ENCODE measurements at places on chromosomes 7 and 10.

GRCh38 chr10:75487087-75487754, 55.8 kb downstream of the LRMDA start:
- DNase-seq: no peak

DNA sequence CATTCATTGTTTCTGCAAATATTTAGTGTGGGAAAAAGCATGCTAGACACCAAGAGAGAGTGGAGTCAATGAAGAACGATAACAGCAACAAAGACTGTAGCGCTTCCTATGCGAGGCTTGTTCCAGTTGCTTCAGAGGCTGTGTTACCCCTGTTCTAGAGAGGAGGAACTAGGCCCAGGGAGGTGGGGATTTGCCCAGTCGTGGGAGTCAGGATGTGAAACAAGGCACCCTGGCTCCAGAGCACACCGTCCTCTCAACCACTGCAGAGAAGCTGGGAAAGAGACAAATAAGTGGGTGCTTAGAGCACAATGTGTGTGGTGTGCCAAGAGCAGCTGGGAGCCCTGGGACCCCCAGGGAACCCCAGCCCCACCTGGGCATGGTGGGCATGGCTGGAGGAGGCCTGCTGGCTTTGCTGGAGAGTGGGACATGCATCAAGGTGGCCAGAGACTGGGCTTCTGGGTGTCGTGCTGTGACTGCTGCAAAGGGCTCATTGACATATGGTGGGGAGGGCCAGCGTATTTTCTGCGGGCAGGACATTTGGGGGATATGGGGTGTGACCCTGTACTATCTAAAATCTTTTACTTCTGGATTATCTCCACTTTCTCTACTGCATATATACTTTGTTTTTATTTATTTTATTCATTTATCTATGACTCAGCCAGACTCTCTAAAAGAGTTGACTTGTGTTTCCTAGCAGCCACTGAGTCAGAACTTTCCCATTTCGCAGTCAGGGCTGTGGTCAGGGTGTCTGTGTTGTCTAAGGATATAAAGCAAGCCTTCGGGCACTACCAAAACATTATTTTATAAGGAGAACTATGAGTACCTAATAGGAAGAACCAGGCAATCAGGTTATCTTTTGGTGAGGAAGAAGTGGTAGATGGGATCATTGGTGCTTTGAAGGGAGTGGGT, 95.4 kb downstream of the TCF7L2 start:
- DNase-seq: peak; percentile 91

DNA sequence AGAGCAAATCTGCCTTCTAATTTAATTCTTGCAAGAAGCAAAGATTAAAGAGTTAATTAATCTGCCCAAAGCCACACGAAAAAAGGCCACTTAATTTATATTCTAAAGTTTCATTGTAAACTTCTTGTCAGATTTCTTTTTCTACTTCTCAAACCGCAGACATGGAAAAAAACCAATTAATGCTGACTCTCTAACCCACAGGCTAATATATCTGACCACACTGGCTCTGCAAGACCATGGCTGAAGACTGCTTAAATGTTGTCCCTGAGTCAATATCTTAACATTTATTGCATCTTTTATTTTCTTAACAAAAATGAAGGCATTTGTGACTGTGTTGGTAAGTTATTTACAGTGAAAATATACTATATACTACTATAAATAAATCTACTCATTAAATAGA, 234.0 kb upstream of the SP8 start:
- no peak for DNase-seq

GRCh38 chr10:29736366-29737073, 101.7 kb upstream of the SVIL start:
- peak; percentile 62 for DNase-seq

DNA sequence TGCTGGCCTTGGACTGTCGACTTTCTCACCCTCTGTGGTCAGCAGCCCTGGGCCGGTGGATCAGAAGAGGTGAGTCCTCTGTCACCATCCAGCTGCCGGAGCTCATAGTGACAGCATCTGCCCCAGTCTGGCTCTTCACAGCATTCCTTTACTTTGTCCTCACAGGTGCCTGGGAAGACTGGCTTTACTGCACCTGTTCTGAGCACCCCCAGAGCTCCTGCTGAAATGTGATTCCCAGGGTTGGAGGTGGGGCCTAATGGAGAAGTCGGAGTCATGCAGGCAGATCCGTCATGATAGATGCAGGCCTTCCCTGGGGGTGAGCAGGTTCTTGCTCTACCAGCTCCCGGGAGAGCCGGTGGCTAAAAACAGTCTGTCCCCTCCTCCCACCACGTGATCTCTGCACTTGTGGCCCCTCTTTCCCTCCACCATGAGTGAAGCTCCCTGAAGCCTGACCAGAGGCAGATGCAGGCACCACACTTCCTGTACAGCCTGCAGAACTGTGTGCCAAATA, 171.5 kb downstream of the ZMYND11 start:
- DNase-seq: no peak

DNA sequence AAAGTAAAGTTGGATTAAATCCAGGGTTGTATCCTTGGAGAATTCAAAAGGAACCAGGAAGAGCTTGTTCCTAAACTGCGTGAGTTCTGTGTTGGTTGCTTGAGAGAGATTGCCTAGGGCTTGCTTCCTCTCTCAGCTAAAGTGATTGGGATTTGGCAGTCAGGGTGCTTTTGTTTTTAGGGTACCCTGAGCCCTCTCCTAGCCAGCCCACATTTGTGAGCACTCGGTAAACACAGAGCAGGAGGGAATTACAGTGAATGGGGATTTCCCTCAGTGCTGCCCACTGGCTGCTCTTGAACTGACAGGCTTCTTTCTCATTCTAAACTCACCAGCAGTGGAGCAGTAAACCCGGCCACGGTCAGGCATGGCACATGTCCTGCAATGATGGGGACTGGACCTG, 146.9 kb downstream of the TPST1 start:
- DNase-seq: no peak

DNA sequence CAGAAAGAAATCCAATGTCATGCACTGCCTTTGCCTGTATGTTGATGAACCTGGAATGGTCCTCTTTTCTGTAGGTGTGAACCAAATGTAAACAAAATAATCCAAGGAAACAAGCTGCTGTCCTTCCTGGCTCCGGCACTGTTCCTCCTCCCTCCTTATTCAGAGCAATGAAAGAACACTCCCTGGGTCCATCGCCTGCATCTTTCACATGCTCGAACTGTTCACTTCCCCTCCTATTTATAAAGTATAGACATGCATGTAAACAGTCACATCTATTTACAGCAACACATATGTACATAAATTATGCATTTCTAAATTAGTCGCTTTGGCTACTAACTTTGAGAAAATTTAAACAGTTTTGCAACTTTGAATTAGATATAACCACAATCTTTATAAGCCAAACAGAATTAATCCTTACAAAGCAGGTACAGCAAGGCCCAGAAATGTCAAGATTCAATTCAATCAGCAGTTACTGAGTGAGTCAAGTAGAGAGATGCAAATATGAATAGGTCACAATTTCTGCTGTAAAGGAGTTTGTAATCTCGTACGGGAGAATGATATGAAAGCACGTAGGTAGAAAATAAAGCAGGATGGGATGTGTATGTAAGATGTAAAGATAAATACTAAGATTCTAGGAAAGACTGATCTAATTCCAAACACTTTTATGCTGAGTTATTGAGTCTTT, 162.6 kb downstream of the PIP4K2A start:
- no peak for DNase-seq

GRCh38 chr7:115033917-115034459, 112.1 kb downstream of the MDFIC start:
- no peak for DNase-seq

GRCh38 chr10:80460399-80461207, 6.5 kb downstream of the TSPAN14 start:
- DNase-seq: peak; percentile 34

DNA sequence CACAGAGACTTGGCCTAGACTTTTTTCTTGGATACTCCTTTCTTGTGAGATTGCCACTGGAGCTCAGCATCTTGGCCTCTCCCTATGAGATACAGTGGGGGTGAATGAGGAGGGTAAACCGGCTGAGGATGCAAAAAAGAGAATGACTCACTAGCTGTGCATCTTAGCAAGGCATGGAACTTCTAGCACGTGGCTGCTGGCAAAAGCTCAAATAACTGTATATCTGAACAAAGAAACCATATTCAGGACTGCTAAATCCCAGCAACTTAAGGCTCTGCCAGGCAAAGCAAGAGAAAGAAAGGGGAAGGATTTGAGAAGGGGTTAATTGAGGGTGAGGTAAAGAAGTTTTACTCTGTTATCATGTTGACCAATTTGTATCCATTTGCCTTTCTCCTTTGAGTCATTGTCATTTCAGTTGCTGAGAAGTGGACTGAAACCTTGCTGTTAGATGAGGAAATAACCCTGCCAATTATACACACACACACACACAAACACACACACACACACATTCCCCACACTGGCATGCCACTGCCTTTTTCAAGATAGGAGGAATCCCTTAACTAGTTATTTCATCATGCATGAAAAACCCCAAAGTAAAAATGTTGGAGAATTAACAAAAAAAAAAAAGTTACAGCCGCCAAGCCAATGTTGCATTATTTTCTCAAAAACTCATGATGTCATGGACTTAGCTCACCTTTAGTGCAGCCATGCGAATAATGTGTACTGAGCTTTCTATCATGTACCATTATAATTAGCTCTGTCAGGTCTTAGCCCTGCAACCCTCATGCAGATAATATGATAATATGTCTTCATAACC, 997.3 kb downstream of the LRMDA start:
- peak; percentile 95 for DNase-seq

- DNase-seq: no peak
Observed at GRCh38 chr7:4225361-4225771, 456.7 kb upstream of the FOXK1 start.

- DNase-seq: no peak
Observed at GRCh38 chr10:5581670-5582566, 57.2 kb downstream of the CALML3 start.

- DNase-seq: no peak
Observed at GRCh38 chr10:72418679-72419078, 64.0 kb upstream of the DNAJB12 start.

GRCh38 chr7:119232091-119232490, 1007.6 kb downstream of the ANKRD7 start:
- no peak for DNase-seq

GRCh38 chr10:78215645-78216044, 182.0 kb downstream of the RPS24 start:
- DNase-seq: peak; percentile 17

DNA sequence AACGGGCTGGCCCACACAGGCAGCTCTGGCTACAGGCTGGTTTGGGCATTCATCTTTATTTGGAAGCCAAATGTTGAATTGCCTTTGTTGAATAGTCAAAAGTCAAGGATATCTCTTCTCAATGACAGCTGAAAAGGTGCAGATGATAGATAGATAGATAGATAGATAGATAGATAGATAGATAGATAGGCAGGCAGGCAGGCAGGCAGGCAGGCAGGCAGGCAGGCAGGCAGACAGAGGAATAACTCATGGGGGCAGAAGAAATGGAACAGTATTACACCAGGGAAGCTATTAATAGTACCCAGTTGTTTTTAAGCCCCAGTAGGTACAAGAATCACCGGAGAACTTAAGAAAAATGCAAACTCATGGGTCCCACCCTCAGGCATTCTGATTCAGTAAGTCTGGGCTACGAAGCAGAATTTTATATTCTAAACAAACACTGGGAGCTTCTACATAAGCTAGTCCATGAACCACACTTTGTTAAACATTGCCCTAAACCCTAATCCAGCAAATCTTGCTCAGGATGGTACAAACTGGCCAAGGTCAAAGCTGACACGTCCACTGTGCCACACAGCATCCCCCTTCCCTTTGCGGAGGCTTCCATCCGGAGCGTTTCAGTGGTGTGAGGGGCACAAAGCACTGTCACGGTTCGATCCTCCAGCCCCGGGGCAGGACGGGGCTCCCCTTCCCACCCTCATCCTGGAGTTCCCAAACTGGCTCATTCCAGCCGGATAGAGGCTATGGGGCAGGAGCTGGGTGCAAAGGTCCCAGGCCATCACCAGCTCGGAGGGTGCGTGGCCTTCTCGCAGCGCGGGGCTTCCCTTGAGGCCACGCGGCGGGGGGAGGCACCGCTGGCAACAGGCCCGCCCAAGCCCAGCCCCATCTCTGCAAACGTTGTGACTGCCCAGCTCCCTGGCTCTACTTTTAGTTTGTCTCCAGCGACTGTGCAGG, 6.7 kb downstream of the PRKAG2 start:
- no peak for DNase-seq

- DNase-seq: no peak
Observed at GRCh38 chr10:72235544-72236279, 19.6 kb upstream of the ASCC1 start.

- no peak for DNase-seq
Observed at GRCh38 chr10:49037187-49037586, 78.1 kb downstream of the VSTM4 start.

GRCh38 chr7:124323597-124323996, 290.7 kb upstream of the TMEM229A start:
- DNase-seq: no peak

DNA sequence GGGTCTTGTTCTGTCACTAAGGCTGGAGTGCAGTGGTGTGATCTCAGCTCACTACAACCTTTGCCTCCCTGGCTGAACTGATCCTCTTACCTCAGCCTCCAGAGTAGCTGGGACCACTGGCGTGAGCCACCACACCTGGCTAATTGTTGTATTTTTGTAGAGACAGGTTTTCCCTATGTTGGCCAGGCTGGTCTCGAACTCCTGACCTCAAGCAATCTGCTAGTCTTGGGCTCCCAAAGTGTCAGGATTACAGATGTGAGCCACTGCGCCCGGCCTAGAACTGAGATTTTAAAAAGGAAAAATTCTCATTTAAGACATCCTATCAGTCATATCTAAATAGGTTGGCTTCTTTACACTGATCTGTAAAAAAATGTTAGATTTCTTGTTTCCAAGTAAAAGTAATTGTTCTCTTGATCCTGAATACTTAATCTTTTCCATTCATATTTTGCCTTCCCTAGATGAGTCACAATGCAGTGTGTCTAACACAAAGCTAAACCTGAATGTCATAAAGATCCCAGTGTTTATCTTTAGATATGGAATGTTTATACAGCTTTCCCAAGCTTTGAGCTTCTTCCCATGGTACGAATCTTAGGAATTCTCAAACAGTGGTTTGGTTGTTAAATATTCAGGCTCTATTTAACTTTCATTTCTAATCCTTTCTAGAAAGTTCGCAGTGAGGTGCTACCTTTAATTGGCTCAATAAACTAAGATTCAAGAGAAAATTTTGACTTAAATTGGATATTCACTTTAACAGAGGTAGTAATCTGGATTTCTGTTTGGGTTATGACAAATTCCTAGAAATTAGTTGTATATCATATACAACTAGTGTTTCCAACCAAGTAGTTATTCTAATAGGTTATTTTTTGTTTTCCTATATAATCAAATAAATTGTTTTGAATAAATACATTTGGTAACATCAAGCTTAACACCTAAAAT, 12.1 kb upstream of the LAMB1 start:
- DNase-seq: peak; percentile 80

- DNase-seq: peak; percentile 68
Observed at GRCh38 chr10:93993782-93994437, at the start of gene PLCE1. TSS of gene PLCE1 (plus strand) at chr10:93993931. CDS start at chr10:94031047, 37,116 bp downstream.

All from foreskin fibroblast (primary cell).